Smooth muscle cell of the coronary artery (primary cell): ENCODE measurements at places on chromosomes 3 and 15. TPM values are rescaled to one million over a fixed set of nuclear protein-coding genes. Genes with fewer than 3 reads are reported as not detected.

Gene ICE2
- total RNA-seq: 19.3 and 44.0 TPM in 2 replicates

Gene ARRDC4
- 6.7 and 17.4 TPM in 2 replicates for total RNA-seq

Gene ZDHHC23
- 0.70 and 2.0 TPM in 2 replicates for total RNA-seq

Gene NPAP1
- not detected in 2 replicates for total RNA-seq

Gene SLC6A1
- under 0.01 TPM in 1 of 2 replicates, not detected in the other for total RNA-seq

Gene CADM2
- not detected in 2 replicates for total RNA-seq

Gene RUVBL1
- total RNA-seq: 48.6 and 78.2 TPM in 2 replicates

Gene GOLGA6A
- total RNA-seq: not detected in 2 replicates

Gene EPHB1
- 0.45 and 0.59 TPM in 2 replicates for total RNA-seq

Gene WDR48
- total RNA-seq: 27.3 and 39.7 TPM in 2 replicates

Gene ADPRH
- 0.70 and 2.2 TPM in 2 replicates for total RNA-seq

Gene CFAP100
- total RNA-seq: not detected in 2 replicates

Gene TMEM207
- not detected in 2 replicates for total RNA-seq

Gene GPR149
- not detected in 2 replicates for total RNA-seq

Gene SPSB4
- not detected in 2 replicates for total RNA-seq
